ENCODE measurements at places on chromosomes 1 and 21. TPM values are rescaled to one million over a fixed set of nuclear protein-coding genes. Genes with fewer than 3 reads are reported as not detected.

Gene LYST
- 52.1 TPM for total RNA-seq

DNA sequence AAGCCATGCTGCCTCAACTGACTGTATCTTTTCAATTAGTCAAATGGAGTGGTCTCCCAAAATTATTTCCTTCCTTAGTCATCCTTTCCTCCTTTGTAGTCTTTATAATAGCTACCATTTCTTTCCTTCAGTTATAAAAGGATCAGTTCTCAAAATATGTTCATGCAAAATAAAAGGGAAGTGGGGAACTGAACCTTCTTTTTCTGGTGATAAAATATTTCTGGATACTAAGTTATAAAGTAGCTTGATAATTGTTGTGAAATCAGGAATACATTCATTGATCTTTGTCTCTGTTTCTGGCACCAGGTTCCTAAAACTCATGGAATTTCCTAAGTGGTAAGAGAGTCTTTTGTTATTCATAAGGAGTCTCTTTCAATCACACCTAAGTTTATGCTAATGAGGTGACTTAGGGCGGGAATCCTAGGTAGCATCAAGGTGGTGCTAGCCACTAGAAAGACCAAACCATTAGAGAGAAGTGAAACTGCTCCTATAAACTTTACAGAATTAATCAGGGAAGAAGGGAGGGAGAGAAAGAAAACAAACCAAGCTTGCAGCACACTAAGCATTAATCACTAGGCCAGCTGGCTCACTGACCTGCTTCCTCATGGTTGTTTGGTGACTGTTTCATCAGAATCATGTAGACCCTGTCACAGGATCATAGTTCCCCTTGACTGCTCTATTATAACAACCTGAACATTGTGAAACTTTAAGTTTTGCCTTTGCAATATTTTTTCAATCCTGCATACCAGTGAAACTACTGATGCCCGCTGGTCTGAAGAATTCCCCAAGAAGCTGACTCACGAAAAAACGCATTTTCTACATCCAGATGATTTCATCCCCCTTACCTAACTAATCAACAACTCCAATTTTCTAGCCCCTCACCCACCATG lies 161.6 kb upstream of the PTBP2 start:
- H3K4me3 ChIP-seq: no peak overlapping the region
- no peaks in the 10 kb centered on the region for H3K27me3 ChIP-seq
- H3K27ac ChIP-seq: peak overlapping the region; percentile 49
- DNase-seq: no peak

DNA sequence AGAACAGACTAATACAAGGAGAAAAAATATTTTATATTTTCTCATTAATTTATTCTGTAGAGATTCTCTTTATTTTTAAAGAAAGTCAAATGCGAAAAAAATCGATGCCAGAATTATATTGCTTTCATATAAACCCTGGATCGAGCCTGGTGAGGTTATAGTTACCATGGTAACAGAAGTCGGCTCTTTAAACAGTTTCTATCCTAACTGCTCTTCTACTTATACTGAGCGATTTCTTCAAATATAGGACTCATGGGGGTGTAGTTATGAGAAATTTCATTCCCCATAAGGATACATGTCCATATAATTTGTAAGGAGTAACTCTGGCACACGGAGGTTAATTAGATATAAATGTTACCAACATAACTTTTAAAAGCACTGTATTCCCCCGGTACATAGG lies 973.5 kb upstream of the NCAM2 start:
- no peaks in the 10 kb centered on the region for H3K36me3 ChIP-seq
- H3K27me3 ChIP-seq: no peaks in the 10 kb centered on the region
- no peak overlapping the region for H3K4me3 ChIP-seq
- no peaks in the 10 kb centered on the region for H3K4me1 ChIP-seq
- DNase-seq: no peak
- no peak overlapping the region for H3K27ac ChIP-seq

- H3K27me3 ChIP-seq: no peaks in the 10 kb centered on the region
- H3K36me3 ChIP-seq: peaks cover 23% of the 10 kb centered on the region
- no peak for DNase-seq
- peak overlapping the region; percentile 33 for H3K27ac ChIP-seq
Measured at GRCh38 chr1:204435381-204435831, 23.8 kb upstream of the PPP1R15B start.

Gene MORN1
- 11.8 TPM for total RNA-seq

Gene OR10Z1
- not detected for total RNA-seq

DNA sequence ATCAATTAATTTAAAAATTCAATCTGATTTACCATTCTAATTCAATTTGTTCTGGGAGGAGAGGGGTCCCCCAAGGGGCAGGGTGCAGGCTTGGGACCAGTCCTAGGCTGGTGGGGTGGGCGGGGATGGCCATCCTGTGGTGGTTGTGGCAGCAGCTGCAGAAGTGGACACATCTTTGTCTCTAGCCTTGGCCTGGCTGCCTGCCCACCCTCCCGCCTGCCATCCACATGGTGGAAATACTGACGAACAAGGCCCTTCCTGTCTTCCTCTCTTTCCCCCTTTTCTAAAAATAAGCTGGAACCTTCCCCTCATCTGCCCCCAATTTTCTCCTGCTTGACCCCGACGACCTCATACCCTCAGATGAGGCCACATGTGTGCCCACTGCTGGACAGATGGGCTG lies 130.9 kb downstream of the FOXD2 start:
- H3K27me3 ChIP-seq: no peaks in the 10 kb centered on the region
- peaks cover 7% of the 10 kb centered on the region for H3K4me1 ChIP-seq
- no peak overlapping the region for H3K27ac ChIP-seq
- no peak for DNase-seq
- H3K36me3 ChIP-seq: no peaks in the 10 kb centered on the region

Gene PCSK9
- total RNA-seq: 0.25 TPM

Gene EVA1C
- 66.5 TPM for total RNA-seq

DNA sequence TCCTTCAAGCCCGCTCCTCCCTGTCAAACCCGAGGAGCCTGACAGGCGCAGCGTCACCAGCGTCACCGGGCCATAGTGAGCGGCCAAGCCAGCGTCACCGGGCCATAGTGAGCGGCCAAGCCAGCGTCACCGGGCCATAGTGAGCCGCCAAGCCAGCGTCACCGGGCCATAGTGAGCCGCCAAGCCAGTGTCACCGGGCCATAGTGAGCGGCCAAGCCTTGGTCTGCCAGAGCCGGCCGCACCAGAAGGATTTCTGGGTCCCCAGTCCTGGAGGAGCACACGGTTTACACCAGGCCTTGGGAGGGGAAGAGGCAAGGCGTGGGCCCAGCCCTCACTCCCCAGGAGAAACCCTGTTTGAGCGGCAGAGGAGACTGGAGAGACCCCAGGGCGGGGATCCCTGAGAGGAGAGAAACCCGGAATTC lies 39.8 kb upstream of the COL18A1 start:
- no peak for DNase-seq
- no peaks in the 10 kb centered on the region for H3K36me3 ChIP-seq
- H3K4me3 ChIP-seq: no peak overlapping the region
- H3K27me3 ChIP-seq: no peaks in the 10 kb centered on the region
- peaks cover 51% of the 10 kb centered on the region for H3K4me1 ChIP-seq

DNA sequence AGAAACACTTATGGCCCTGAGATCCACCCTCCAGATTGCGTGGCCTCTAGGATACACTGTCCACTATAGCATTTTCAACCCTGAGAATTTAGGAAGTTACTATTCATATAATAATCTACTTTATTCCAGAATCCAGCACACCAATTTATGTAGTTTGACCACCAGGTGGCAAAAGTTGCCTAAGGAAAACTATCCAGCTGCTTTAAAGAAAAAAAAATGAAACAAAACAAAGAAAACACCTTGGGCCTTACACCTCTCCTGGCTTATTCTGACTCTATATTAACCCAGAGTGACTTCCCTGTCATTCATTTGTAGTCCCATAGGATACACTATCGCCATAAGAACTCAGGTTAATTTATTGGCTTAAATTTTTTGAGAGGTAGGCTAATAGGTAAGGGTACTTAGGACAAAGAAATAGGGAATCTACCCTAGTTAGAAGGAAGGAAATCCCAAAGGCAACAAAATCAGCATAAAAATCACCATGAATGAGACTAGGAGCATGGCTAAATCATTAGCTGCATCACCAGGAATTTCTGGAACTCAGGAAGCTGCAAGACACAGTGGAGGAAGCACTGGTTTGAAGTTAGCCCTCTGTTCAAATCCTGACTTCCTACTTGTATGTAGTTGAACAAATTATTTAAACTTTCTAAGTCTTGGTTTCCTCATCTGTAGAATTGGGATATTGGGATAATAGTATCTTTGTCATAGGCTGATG lies 107.5 kb downstream of the SPAG17 start:
- H3K27me3 ChIP-seq: no peaks in the 10 kb centered on the region
- no peak overlapping the region for H3K27ac ChIP-seq
- no peak for DNase-seq
- H3K36me3 ChIP-seq: no peaks in the 10 kb centered on the region
- H3K4me1 ChIP-seq: no peaks in the 10 kb centered on the region

DNA sequence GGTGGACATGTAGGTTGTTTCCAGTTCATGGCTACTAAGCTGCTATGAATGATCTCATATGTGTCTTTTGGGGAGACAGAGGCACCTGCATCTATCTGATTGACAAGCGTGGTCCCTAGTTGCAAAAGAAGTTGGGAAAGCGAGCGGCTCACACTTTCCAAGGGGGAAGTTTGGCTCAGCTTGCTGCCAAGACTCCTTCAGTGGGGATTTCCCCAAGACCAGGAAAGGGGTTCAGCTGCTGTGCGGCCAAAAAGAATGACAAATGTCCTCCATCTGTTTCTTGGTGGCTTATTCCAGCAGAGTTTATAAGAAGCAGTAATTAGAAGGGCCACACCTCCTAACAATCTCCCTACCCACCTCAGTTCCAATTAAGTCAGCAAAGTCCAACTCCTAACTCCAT lies 128.5 kb upstream of the GALNT2 start:
- H3K27ac ChIP-seq: no peak overlapping the region
- no peaks in the 10 kb centered on the region for H3K4me1 ChIP-seq

DNA sequence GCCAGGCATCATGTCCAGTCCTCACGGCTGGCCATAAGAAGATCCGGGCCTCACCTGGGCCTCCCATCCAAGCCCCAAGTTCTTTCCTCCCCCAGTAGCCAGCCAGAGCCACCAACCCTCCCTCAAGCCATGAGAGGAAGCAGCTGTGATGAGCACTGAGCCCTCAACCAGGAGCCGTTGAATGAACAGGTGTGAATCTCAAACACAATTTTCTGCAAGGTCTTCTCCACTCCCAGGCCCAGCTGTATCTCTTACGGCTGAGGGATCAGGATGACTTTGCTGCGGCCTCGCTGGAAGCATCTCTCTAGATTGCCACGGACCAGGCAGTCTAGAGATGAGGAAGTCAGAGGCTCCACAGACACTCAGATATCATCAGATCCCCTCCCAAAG lies 9.8 kb upstream of the CLDN14 start:
- H3K36me3 ChIP-seq: no peaks in the 10 kb centered on the region
- H3K4me3 ChIP-seq: no peak overlapping the region
- H3K27ac ChIP-seq: no peak overlapping the region
- peaks cover 12% of the 10 kb centered on the region for H3K4me1 ChIP-seq
- no peaks in the 10 kb centered on the region for H3K27me3 ChIP-seq

- DNase-seq: no peak
- no peaks in the 10 kb centered on the region for H3K27me3 ChIP-seq
- H3K27ac ChIP-seq: no peak overlapping the region
- H3K4me3 ChIP-seq: no peak overlapping the region
Measured at GRCh38 chr21:36608897-36609225, 90.1 kb upstream of the SIM2 start.

DNA sequence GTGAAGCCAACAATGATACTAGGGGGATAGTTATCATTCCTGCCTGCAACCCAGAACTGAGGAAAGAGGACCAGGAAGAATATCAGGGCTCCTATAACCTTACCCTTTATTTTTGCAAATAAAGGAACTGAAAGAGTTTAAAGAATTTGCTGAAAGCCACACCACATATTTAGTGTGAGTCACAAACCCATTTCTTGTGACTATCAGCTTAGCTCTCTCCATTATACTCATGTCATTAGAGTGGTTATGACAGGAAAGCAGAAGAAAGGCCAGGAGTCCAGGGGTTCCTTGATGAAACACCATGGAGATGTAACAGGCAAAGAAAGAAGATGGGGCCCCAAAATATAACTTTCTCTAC lies 141.1 kb upstream of the SAMSN1 start:
- no peak for DNase-seq
- H3K4me3 ChIP-seq: no peak overlapping the region
- H3K27me3 ChIP-seq: no peaks in the 10 kb centered on the region
- H3K4me1 ChIP-seq: no peaks in the 10 kb centered on the region
- H3K36me3 ChIP-seq: no peaks in the 10 kb centered on the region

Gene RGS7
- total RNA-seq: not detected

GRCh38 chr1:93738075-93738622 lies 56.5 kb upstream of the BCAR3 start:
- no peaks in the 10 kb centered on the region for H3K36me3 ChIP-seq
- no peak overlapping the region for H3K27ac ChIP-seq
- no peak overlapping the region for H3K4me3 ChIP-seq
- H3K4me1 ChIP-seq: peaks cover 6% of the 10 kb centered on the region
- no peak for DNase-seq
- no peaks in the 10 kb centered on the region for H3K27me3 ChIP-seq

DNA sequence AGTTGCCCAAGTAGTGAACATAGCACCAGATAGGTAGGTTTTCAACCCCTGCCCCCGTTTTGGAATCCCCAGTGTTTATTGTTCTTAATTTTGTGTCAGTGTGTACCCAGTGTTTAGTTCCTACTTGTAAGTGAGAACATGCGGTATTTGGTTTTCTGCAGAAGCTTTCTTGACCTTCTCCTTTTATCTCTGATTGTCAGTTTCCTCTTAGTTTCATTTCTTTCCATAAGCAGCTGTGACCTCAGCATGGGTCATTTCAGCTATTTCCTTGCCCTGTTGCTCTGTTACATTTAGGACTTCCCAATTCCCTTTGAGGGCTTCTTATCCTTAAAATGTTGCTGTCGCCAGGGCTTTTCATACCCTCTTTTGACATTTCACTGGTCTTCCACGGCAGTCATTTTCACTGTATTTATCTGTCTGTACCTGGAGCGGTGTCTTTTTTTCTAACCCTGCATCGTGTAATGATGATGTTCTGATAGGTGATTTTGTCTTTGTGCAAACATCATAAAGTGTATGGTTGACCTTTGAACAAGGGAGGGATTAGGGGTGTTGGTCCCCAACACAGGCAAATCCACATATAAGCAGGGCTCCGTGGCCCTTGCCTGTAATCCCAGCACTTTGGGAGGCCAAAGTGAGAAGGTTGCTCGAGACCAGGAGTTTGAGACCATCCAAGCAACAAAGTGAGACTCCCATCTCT lies 15.0 kb downstream of the ITSN1 start:
- H3K36me3 ChIP-seq: no peaks in the 10 kb centered on the region
- H3K27ac ChIP-seq: no peak overlapping the region
- H3K4me3 ChIP-seq: no peak overlapping the region
- peaks cover 52% of the 10 kb centered on the region for H3K4me1 ChIP-seq
- no peak for DNase-seq

DNA sequence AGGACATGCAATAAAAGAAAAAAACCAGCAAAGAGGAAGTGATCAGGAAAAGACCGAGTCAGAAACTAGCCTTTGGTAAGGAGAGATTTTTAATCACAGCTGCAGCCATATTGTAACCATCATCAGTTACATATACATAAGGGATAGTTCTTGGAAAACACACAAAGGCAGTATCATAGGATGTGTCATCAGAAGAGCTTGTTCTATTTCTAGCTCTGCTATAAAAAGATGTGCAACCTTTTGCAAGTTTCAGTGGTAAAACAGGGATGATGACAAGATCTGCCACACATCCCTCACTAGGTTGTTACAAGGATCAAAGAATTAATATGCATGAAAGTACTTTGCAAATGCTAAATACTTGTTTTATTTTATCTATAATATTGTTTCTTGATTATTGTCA lies 342.0 kb downstream of the VAV3 start:
- H3K36me3 ChIP-seq: no peaks in the 10 kb centered on the region
- H3K27me3 ChIP-seq: no peaks in the 10 kb centered on the region
- H3K27ac ChIP-seq: no peak overlapping the region
- peaks cover 41% of the 10 kb centered on the region for H3K4me1 ChIP-seq
- H3K4me3 ChIP-seq: no peak overlapping the region

Gene DEPDC1
- 1.7 TPM for total RNA-seq

Measured in vagina (tissue), 2 donors.